Stimulated activated CD4-positive, alpha-beta T cell treated with anti-CD3 and anti-CD28 coated beads, TNF-alpha, amount 100 ng/mL, for 1 hour (primary cell): ENCODE measurements at places on chromosomes 4 and X.

DNA sequence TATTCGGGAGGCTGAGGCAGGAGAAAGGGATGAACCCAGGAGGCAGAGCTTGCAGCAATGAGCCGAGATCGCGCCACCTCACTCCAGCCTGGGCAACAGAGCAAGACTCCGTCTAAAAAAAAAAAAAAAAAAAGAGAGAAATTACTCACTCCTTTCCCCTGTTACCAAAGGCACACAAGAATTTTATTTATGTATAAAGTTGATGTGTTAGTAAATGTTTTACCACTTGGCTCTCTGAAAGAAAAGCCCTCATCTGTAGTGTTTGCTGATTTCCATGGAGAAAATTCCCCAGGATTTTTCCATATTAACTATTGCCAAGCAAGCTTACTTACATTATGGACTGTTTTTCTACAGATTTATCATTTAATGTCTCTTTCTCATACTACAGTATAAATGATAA is 142.1 kb upstream of the PABPC4L start:
- no peak for DNase-seq

GRCh38 chr4:72430050-72430449 is 139.0 kb downstream of the ADAMTS3 start:
- no peak for DNase-seq

DNA sequence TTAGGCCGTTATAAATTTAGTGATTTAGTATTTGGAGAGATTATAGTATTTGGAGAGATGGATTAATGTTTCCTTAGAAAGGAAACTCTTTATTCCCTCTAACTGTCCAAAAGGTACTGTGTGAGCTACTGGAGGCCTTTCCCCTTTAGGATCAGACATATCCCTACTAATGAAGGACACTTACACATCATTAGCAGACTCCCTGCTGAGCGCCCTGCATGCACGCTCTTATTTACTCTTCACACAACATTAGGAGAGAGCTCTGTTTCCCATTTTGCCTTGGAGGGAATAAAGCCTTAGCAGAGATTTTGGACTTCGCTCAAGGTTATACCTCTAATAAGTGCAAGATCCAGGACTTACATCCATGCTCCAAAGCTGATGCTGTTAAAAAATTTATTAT is 17.8 kb upstream of the STOX2 start:
- no peak for DNase-seq

DNA sequence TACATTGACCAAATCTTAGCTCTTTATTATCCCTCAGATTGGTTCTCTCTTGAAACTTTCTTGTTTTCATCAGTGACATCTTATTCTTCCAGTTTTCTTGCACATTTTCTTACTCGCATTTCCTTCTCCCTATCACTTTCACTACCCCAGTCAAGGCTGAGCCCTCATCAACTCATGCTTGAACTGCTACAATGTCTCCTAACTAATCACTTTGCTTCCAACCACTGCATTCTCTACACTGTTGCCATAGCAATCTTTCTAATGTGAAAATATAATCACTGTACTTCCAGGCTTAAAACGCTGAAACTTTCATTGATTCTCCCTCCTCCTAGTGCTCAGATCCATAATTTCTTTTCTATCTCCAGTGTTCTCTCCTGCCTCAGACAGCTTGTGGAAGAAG is 22.2 kb upstream of the LPAR4 start:
- no peak for DNase-seq

DNA sequence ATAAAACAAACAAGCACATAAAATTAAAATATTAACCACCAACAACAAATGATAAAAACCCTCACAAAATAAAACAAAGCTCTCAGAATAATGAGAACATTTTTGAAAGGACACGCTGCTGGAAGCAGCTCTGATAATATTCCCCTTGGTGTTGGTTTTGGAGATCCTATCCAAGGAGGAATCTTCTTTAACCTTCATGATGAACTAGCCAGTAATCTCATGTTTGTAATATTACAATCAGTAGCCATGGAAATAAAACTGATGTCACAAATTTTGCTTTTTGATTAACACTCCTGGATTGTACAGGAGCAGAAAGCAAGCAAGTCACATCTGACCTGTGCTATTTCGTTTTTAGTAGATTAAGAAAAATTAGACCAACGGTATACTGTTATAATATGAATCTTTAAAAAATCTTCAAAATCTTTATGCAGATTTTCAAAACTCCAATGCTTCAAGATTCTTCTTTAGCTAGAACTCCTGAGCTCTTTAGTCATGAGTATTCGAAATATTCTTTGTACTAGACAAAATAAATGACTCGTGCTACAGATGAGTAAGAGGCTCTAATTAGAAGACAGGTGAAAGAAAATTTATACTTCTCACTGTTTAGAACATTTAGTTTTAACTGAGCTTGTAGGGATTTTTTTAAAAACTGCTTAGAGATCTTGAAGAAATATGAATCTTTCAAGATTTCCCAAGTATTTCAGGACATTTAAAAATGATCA is 154.1 kb downstream of the RASL11B start:
- DNase-seq = no peak

GRCh38 chr4:150681063-150681462 is 99.1 kb downstream of the MAB21L2 start:
- no peak for DNase-seq

DNA sequence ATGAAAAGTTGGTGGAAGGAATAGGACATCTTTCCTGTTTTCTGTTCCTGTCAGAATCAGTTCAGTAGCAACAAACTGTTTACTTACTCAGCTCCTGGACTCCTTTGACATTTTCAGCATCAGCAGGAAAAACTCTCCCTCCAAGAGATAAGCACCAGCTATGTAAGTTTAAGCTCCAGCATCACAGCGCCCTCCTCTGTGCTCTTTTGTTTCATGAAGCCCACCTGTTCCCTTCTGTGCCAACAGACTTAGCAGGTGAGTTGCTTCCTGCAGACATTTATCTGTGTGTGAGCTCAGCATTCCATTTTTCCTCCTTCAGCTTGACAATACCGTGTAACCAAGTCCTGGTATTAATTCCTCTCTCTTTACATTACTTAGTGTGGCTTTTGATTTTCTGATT is 644.1 kb upstream of the AGA start:
- DNase-seq = no peak

GRCh38 chr4:9679704-9680478 is 101.5 kb upstream of the DRD5 start:
- DNase-seq = no peak

- DNase-seq = no peak
These were observed 1056.7 kb downstream of the STIM2 start for GRCh38 chr4:27917381-27917780.

DNA sequence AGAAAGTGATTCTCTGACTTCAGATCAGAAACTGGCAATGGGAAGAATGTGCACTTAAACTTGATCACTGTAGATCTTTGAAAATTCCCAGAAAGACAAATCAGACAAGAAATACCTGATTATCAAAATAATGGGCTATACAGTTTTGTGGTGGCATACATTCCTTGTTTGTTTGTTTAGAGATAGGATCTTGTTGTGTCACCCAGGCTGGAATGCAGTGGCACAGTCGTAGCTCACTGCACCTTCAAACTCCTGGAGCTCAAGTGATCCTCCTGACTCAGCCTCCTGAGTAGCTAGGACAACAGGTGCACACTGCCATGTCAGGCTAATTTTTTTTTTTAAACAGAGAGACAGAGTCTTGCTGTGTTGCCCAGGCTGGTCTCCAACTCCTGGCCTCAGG is 81.0 kb upstream of the SPRY1 start:
- DNase-seq = no peak

DNA sequence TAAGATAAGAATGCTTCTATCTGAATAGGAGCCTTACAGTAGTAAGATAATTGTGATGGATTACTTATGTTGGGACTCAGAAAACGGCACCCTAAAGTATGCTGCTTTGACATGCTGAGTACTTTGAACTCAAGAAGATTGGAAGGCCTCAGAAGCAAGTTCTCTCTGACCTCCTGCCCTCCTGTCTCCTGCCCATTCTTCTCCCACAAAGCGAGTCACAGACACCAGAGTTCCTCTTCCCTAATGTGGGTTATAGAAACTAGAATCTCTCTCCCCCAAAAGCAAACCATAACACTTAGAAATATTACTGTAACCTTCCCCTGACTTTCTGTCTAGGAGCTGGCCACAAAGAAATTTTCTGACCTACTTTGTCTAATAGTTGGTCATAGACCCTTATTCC is 76.5 kb downstream of the DDIT4L start:
- no peak for DNase-seq

DNA sequence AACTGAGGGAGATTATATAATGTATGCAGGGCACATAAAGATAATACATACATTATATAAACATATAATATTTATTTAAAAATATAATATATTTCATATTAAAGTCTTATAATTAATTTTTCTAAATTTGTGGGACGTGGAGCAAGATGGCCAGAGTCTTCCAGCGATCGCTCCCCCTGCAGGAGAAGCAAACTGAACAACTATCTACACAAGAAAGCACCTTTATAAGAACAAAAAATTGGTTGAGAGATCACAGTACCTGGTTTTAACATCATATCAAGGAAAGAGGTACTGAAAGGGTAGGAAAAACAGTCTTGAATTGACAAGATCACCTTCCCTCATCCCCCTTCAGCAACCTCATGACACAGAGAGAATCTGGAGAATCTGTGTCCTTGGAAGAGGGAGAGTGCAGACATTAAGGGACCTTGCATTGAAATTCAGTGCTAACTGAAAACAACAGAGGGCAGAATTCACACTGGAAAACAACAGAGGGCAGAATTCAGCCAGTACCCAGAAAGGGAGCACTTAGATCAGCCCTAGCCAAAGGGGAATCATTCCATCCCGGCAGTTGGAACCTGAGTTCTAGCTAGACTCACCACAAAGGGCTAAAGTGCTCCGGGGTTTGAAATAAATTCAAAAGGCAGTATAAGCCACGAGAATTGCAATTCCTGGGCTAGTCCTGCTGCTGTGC is 262.5 kb upstream of the NDST3 start:
- DNase-seq = no peak

GRCh38 chr4:126992910-126993309 is 639.8 kb upstream of the INTU start:
- no peak for DNase-seq

GRCh38 chrX:111955901-111956300 is 79.9 kb downstream of the TRPC5OS start:
- no peak for DNase-seq

DNA sequence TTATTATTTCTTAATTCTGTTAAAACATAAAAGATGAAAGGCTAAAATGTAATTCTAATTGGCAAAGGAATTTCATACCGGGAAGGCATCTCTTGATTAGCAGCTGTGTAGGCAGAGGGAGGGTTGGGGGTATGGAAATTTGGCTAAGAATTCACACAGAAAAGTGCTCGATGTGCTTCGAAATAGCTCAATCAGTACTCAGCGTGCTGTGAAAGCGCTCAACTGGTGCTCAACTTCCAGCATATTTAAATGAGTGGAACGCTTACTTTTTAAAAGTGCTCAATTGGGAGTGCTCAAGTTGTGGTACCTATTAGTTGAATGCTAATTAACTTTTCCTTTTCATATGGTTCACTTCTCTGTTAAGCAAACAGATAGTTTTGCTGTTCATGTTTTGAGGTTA is 695.9 kb upstream of the ATOH1 start:
- DNase-seq = no peak

GRCh38 chrX:123481913-123482851 is 250.7 kb downstream of the THOC2 start:
- no peak for DNase-seq

DNA sequence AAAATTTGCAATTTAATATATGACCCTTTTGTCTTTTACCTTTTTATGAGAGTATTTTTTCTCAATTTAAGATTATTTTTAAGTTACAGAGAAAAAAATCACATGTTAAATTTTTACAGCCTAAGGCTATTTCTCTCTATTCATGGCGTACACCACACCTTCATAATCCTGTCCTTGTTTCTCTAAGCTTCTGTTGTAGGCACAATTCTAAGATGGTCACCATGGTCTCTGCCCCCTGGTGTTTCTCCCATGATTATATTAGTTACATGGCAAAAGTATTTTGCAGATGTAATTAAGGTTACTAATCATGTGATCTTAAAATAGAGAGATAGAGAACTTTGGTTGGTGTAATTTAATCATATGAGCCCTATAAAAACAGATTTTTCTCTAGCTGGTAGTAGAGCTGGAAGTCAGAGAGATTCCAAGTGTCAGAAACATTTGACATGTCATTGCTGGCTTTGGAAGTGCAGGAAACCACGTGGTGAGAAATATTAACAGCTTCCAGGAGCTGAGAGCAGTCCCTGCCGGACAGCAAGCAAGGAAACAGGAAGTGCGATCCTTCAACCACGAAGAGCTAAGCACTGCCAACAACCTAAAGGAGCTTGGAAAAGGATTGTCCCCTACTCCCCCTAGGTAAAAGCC is 89.8 kb downstream of the EIF4E start:
- DNase-seq = no peak

GRCh38 chr4:27278615-27279375 is 418.2 kb downstream of the STIM2 start:
- no peak for DNase-seq

GRCh38 chr4:84455697-84456096 is 43.4 kb downstream of the NKX6-1 start:
- no peak for DNase-seq

- no peak for DNase-seq
These were observed 34.8 kb downstream of the PJA1 start for GRCh38 chrX:69130439-69130838.

DNA sequence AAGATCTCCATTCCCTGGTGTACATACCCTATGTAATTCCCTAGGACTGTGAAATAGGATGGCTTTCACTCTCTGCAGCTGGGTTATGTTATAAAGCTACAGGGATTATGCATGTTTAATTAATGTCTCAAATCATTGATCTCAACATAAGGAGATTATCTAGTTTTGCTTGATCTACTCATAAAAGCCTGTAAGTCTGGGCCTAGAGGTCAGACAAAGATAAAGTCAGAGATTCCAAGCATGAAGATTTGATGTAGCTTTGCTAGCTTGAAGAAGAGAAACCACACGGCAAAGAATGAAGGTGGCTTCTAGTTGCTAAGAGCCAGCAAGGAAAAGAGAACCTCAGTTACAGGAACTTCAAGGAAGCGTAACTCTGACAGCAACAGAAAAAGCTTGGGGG is 456.9 kb downstream of the CCSER1 start:
- no peak for DNase-seq

DNA sequence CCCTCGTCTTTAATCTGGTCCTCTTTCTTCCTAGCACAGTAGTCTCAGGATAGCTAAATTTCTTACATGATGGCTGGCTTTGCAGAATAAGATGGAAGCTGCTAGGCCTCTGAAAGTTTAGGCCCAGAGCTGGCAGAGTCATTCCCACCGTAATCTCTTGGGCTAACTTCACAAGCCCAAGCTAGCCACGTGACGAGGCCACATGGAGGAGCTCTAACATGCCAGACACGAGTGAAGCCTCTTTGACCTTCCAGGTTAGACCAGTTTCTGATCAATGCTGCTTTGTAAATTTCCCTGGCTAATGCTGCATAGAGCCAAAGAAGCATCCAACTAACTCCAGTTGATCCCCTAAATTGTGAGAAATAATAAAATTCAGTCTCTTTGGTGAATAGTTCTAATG is 9.5 kb upstream of the CENPE start:
- no peak for DNase-seq
